Right ventricle myocardium inferior (tissue), 1 donor: ENCODE measurements at places on chromosomes 16 and 17.

GRCh38 chr17:4511199-4511932, 12.7 kb downstream of the SPNS2 start:
- peak; percentile 22 for DNase-seq

- DNase-seq = no peak
These were observed 1.1 kb downstream of the GJC1 start for GRCh38 chr17:44828919-44829522.

- DNase-seq = no peak
These were observed 15.3 kb upstream of the CHP2 start for GRCh38 chr16:23739516-23739915.

DNA sequence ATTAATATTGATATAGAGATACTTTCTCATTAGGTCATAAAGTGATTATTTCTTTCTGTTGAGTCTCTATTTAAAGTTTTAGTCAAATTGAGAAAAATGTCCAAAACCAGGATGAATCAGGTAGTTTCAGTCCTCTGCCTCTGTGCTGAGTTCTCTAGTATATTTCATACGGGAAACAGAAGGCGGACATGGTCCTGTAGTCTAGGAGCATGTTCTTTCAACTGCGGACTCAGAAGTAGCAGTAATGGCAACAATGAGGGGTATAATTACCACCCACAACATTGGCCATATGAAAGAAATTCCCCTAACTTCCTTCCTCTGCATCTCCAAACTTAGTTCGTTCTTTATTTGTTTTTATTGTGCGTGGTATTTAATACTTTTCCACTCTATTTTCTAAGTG, 50.1 kb downstream of the TBX4 start:
- no peak for DNase-seq

DNA sequence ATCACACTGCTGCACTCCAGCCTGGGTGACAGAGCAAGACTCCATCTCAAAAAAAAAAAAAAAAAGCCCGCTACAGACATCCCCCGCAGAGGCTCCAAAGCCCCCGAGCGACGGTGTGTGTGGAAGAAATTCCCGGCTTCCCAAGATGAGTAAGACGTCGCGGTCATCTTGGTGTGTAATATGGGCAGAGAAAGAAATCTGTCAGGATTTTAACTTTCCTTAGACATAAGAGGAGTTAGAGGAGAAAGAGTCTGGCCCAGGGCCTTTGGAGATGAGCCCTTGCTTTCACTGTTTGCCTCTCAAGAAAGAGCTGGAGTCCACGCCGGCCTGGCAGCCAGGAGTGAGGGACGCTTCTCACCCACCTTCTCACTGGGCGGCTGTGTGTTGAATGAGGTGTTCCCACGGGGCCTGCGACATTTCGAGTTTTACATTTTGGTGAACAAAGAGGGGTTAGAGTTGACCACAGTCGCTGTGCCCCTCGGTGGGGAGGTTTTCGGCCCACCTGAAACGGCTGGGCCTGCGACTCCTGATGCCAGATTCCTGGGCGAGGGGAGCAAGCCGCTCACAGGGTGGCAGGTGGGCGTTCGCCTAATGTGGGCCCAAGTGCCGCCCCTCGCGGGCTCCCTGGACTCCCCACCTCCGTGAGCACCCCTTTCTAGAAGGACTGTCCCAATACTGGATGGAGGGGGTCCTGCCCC, 17.9 kb downstream of the C1QTNF1 start:
- DNase-seq = no peak

DNA sequence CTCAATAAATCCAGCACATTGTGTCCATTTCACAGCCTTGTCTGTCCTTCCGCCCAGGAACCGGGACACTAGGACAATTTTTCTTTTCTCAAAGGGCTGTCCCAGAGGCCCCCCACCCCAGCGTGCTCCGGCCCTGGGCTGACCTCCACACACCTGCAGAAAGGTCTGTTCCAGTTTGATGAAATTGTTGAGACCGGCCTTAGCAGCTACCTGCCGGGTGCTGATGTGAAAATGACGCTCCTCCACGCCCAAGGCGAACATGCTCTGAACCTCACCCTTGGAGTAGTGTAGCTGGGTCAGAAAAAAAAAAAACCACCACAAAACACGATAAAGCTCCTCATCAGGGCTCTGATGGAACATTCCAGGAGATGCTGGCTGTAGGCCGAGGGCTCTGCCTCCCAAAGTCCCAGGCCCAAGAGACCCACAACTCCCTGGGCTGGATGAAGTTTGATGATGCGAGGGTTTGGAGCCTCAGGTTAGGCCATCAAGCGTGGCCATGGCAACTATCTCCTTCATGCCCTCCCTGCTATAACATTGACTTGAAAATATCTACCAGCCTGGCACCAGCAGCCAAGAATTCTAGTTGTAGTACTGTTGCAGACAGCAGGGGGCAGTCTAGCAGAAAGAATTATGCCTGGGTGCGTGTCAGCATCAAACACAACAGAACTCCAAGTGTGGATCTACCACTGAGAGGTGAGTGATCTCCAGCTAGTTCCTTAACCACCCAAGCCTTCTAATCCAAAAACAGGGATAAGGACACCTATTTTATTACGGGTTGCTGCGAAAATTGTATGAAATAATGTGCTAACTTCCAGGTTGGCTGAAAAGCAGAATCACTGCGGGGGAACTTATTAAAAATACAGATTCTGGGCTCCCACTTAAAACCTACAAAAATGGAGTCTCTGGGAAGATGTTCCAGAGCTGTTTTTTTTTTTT, 62.1 kb downstream of the RMI2 start:
- DNase-seq = no peak

DNA sequence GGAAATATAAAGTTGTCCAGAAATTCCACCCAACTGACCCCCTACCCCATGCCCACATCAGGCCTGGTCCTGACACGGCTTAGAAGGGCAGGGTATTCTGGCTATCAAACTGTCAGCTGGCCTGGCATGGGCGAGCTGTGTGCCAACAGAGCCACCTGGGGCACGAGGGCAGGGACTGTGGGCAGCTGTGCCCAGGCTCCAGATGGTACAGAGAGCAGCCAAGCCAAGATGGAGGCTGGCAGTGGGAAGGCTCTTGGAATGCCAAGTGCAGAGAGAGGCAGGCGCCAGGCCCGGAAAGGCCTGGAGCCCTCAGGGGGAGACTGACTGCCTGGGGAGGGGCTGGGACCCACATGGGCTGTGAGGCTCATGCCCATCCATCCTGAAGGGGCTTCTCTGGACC, 24.3 kb upstream of the PHF12 start:
- no peak for DNase-seq

GRCh38 chr17:72529386-72529785, 408.6 kb downstream of the SOX9 start:
- no peak for DNase-seq

DNA sequence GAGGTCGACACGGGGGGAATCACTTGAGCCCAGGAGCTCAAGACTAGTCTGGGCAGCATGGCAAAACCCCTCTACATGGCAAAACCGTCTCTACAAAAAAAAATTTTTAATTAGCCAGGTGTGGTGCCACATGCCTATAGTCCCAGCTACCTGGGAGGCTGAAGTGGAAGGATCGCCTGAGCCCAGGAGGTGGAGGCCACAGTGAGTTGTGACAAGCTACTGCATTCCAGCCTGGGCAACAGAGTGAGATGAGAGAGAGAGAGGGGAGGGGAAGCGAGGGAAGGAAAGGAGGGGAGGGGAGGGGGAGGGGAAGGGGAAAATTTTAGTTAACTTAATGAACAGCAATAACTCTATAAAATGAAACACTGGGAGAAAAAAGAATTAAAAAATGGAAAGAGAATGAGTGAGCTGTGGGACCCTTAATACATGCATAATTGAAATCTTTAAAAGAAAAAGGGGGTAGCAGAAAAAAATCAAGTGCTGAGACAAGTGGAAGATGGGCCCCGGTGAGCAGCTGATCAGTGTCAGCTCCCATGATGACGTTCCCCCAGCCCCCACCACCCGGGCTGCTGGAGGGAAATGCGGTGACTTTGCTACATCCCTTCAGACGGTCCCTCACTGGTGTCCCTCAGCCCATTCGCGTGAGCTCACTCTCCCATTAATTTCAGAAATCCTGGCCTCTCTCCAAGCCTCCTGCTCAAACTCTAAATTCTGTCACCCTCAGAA, 2.7 kb downstream of the ASGR2 start:
- no peak for DNase-seq

GRCh38 chr17:63356337-63356757, 89.8 kb downstream of the CYB561 start:
- no peak for DNase-seq

DNA sequence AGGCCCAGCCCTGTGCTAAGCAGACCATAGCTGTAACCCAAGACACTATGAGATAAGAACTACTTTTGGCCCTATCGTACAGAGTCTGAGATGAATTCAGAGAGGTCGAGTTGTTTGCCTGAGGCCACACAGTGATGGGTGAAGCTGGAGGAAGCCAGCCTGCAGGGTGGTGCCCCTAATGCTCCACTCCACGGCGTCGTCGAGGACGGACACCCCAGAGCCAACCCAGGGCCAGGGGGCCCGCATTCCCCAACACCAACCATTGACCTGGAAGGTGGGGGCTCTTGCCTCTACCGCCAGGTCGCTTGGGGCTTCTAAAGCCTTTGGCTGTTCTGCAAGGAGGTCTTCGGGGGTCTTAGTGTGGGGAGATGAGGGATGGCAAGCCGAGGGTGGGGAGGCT, 84.1 kb downstream of the IRF8 start:
- peak; percentile 39 for DNase-seq

DNA sequence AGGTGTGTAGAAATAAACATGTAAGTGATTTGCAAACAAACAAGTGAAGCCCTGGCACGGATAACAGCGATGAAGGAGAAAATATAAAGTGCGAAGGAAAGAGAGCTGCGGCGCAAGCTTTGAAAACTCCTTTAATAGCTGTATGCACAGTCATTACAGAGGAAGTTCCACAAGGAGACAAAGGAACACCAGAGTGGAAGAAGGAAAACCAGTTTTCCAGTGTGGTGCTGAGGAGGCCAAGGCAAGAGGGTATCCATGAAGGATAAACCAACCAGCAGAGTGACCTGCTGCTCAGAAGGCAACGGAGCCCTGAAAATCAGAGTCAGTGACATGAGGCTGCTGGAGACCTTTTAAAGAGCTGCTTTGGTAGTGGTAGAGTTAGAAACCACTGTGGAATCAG, 24.4 kb downstream of the METTL16 start:
- no peak for DNase-seq

DNA sequence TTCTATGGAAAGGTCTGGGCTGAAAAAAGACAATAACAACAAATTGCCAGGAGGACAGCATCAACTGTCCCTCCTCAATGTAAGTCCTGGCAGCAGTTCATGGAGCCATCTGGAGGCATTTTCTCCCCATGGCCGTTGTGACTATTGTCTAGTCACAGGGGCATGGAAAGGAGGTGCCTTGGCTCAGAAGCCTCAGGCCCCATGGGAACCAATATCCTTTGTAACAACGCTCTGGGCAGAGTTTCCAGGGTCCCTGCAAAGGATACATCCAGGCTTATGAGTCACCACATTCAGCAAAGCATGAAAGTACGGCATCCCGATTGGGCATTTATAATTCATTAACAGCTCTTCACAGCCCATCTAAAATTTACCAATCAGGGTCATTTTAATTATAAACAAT, 85.2 kb downstream of the GLG1 start:
- DNase-seq = no peak

DNA sequence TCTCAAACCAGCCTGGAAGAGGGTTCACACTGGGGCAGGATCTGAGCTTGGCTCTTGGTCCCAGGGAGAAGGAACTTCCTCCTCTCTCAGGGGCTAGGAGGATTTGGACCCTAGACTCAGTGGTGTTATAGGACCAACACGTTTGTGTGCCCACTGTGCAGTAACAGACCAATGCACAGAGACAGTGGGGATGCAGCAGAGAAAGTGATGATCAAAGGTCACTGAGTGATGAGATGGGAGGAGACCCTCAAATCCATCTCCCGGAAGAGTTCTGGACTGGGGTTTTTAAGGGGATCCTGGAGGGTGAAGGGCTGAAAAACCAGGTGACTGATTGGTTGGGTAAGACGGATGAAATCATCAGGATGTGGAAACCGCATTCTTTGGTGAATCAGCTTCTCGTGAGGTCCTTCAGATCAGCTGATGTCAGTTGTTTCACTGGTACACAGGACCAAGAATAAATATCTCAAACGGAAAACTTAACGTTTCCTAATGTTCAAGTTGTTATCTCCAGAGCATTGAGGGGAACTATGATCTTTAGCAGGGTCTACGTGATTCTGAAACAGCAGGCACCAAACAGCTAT, 3.3 kb upstream of the VAC14 start:
- no peak for DNase-seq

- no peak for DNase-seq
These were observed 133.7 kb downstream of the GSG1L start for GRCh38 chr16:27929818-27930217.

GRCh38 chr17:40432864-40433528, 10.3 kb upstream of the IGFBP4 start:
- no peak for DNase-seq

DNA sequence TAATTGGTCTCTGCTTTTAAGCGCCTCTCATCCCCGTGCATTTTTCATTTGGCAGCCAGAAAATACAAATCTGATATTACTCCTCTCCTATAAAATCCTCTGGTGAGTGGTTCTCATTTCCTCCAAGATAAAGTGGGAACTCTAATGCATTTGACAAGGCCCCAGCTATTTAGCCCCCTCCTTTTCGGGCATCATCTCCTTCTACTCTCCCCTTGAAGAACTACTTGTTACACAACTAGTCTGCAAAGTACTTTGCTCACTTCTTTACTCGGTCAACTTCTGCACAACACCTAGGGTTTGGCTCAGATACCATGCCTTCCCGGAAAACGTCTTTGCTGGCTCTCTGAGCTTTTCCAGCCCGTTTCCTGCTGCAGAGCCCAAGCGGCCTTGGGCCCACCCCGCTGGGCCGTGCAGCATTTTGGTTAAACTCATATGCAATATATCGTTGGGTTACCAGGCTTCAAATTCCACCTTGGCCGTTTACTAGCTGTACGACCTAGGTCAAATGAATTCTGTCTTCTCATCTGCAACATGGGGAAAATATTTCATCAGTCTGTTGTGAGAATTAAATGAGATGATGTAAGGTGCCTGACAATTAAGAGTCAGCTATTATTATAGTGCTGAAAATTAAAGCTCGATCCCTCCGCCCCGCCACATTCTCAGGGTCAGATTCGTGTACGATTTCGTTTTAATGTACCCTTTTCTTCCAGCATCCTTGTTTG, 883 bp upstream of the TAF15 start:
- DNase-seq = no peak

DNA sequence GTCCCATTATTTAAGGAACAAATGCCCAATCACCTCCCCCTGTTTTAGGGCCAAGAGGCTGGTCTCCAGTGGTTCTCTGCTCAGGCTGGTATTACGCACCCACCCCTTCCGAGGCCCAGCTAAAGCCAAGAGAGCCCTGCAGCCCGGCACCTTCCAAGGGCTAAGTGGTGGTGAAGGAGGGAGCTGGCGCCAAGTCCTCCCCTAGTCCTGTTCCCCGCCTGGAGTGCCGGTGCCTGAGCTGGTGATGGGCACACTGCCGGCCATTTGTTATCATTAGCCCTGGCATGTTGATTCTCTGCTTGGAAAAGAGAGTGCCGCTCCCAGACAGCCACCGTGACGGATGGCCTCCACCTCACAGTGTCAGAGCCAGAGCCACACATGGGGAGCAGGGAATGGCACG, 31.9 kb downstream of the GRIN2C start:
- no peak for DNase-seq

DNA sequence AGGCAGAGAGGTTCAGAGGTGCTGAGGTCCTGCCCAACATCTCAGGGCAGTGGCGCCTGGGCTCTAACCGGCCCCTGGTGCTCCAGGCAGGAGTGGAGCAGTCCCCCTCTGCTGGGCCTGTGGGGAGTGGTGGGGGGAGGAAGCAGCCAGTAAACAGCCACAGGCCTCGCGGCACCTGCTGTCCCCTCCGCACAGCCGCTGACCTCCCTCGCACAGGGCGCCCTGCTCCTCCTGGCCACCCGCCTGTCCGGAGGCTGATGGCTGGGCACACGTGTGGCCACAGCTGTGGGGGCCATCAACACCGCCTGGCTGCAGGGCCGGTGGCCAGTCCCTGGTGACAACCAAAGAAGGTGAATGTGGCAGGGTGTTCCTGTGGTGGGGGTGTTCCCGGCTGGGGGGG, 36.8 kb upstream of the PABPN1L start:
- DNase-seq = no peak
